ENCODE measurements at places on chromosomes 5 and 9.

- DNase-seq, result no peak
Measured at GRCh38 chr9:126650404-126651341, 36.9 kb downstream of the LMX1B start.

DNA sequence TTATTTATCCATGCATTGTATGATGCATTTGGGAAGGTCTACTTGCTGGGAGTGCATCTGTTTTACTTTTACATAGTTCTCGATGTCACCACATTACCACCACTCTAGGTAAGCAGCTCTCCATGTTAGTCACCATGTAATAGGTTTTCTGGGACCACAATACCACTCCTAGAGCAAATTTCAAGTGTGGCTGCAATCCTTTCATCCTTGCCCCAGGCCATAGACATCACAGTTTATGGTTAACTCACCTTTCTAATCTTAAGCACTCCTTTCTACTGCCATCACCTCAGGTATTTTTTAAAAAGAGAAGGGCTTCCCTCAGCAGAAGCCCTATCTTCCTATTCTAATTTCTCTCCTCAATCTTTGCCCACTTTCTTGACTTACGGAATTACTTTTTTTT is 354.1 kb downstream of the PLK2 start:
- DNase-seq, result no peak

- no peak for DNase-seq
Measured at GRCh38 chr9:110545705-110546104, 33.8 kb downstream of the SVEP1 start.

DNA sequence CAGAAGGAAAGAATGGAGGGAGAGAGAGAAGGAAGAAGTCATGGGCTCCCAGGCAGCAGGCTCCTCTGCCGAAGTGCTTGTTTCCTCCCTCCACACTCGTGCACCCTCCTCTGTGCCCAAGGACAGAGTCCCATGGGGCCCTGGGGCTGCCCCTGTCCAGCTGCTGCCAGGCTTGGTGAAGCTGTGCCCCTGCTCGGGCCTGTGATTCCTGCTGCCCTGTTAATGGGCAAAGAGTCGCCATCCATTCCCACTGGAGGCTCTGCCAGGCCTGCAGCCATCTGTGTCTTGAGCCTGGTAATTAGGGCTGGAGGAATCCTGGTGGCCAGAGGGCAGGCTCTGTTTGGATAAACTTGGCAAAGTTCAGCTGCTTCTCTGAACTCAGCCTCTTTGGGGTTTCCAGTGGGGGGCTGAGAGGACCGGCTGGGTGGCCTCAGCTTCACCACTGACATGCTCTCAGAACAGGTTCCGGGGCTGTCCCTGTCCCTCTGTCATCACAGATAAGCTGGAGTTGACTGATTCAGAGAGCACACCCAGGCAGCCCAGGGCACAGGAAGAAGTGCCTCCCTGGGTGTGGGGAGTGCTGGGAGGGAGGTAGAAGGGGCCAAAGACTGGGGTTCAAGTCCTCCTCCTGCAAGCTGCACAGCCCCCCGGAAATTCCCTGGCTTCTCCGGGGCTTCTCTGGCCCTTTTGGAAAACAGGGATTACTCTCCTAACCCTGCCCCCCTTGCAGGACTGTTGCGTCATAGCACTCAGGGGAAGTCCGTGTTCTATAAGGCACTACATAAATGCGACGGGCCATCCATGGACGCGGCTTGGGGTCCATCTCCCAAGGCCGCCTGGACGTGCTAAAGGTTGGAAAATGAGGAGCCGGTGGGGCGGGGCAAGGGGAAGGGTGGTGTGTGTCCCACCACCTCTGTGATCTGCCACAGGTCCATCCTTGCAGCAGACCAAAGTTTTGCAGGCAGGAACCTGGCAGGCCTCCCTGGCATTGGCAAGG is 154.8 kb downstream of the PAX5 start:
- DNase-seq, result no peak

Measured in DMS 273 treated with DMSO at 0.1 percent for 48 hours (cell line).